Cardiac septum (tissue), 1 donor: ENCODE measurements at places on chromosomes 5 and 9. TPM values are rescaled to one million over a fixed set of nuclear protein-coding genes. Genes with fewer than 3 reads are reported as not detected.

DNA sequence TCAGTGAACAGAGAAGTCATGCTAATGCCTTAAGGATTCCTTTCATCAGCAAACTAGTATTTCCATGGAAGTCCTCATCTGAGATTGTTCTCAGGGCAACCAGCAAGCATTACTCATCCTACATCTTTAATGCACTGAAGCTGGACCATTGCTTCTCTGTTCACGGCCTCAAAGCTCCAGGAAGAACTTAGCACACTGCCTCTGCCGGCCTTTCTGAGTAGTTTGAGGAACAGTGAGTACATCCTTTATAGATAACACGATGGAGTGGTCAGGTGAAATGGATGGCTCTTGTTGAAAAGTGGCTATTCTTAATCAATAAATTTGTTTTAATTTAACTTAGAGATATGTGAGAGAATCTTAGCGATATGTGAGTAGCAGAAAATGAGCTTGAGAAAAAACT is 35.8 kb downstream of the MEGF10 start:
- no peak for DNase-seq

DNA sequence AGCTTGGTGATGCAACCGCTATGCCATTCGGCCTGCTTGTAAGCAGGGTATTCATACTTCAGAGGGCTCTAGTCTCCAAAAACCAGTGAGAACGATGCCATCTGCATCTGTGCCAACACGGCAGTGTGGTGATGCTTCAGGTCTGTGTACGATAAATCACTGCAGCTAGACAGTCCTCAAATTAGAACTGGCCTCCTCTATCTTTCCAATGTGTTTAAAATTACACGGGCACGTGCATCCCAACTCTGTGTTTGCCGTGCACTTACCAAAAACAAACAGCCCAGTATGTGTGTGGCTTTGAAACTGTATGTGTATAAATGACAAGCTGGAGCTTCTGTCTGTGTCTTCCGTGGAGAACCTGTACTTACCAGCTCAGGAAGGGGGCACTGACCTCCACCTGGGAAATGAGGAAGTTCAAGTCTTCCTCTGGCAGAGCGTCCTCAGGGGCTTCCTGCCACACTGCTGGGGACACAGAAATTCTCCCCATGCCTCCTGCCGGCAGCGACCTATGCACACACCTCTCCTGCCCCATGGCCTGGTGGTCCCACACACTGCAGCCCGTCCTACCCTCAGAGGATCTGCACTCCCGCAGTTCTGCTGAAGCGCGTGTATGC is 12.3 kb downstream of the MED10 start:
- DNase-seq: no peak

- DNase-seq: no peak
These were observed 118.6 kb downstream of the MAT2B start for GRCh38 chr5:163623986-163624385.

DNA sequence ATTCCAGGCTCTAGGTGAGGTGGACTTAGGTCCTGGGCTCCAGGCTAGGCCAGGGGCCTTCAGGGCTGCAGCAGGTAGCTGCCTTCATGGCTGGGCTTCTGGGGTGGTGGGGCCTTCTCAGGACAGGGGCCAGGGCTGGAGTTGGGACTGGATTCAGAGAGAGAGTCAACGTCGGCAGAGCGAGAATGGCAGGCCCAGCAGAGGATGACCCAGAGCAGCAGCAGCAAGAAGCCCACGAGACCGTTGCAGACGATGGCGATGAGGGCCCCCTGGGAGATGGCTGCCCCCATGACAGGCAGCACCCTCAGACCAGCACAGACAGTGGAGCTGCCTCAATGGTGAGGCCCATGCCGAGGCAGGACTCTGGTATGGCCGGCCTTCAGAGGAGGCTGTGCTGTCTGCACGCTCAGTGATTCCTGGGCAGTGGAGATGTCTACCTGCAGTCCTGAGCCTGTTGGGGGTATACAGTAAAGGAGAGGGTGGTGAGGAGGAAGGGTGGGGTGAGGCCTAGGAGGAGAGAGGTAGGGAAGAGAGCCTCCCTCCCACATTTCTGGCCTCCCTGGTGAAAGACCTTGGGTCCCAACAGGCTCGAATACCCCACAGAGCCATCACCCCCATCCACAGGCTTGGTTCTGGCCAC is 1.3 kb downstream of the ENHO start:
- peak; percentile 53 for DNase-seq

DNA sequence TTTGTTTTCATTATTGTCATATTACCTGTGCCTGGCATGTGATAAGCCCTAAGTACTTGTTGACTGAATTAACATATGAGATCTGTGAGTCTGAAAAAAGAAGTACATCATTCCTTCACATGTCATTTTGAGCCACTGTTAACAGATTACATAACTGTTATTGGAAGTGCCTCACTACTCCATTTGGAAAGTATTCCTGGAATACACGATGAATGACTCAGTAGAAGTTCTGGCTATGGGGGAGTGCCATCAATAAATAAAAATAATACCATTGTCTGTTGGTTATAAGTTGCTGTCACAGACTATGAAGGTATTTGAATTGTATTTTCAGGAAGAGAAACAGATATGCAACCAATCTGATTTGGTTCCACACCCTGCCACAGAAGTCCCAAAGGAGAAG is 12.9 kb downstream of the NIPSNAP3B start:
- no peak for DNase-seq

ORM2 gene
- 0.32 TPM for total RNA-seq

PCDHGA3 gene
- total RNA-seq: 22.9 TPM

IFNA2 gene
- not detected for total RNA-seq

TUSC1 gene
- total RNA-seq: 8.9 TPM

CDC20B gene
- not detected for total RNA-seq

DNA sequence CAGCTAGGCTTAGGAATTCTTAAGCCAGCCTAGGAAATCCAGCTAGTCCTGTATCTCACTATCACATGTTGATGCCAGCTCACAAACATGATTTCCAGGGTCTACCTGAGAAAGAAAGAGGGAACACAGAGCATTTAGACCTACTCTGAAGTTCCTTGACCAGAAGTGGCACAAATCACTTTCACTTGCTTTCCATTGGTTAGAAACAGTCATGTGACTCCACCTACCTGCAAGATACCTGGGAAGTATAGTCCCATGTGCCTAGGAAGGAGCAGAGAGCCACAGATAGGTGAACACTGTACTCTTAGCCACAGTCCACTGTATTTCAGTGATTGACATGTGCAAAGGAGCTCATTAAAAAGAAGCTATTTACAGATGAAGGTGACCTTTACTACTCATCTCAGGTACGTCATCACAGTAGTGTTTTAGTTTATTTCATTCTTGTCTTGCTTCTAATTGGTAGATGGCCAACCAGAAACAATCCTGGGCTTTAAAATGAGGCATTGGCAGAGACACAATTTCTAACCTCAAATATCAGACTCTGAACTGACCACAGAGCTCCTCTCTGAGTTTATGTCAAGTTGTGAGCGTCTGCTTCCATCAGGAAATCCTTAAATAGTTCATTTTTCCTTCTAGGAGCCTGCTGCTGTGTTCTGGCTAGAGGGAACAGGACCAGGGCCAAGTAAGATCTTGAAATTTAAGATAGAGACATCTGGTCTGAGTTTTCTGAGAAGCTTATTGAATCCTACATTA is 340.7 kb downstream of the TLE4 start:
- no peak for DNase-seq

PRR7 gene
- total RNA-seq: 5.1 TPM

- DNase-seq: no peak
These were observed 53.3 kb upstream of the SLIT3 start for GRCh38 chr5:169354263-169354662.

MSX2 gene
- 2.1 TPM for total RNA-seq

- DNase-seq: no peak
These were observed 101.3 kb downstream of the FBN2 start for GRCh38 chr5:128436749-128437188.

DNA sequence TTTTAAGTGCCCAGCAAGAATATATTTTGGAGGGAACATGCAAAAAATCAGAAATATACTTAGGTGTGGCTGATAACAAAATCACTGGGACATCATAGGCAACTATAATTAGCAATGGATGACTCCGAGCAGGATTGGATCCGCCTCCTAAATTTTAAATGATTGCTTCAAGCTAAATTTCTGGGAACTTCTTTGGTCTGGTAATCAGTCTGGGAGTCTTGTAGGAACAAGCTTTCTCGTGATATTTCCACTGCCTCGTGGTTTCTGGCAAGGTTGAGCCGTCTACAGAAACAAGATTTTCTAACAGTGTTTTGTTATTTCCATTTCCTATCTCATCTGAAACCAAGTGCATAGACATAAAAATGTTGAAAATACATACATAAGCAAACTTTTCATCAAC is 232.6 kb downstream of the BNC2 start:
- DNase-seq: no peak

- no peak for DNase-seq
These were observed 15.3 kb downstream of the MYMK start for GRCh38 chr9:133509179-133510083.

PCDHAC2 gene
- total RNA-seq: 0.67 TPM

FAM120AOS gene
- 39.1 TPM for total RNA-seq

PCDHB1 gene
- not detected for total RNA-seq

PHF2 gene
- total RNA-seq: 24.5 TPM

PCDHB2 gene
- 2.4 TPM for total RNA-seq

GRCh38 chr5:149852641-149853330 is 91.8 kb downstream of the PDE6A start:
- DNase-seq: no peak

GRCh38 chr5:157384971-157385709 is 74.9 kb upstream of the NIPAL4 start:
- DNase-seq: no peak

GRCh38 chr9:3035579-3036332 is 191.9 kb upstream of the PUM3 start:
- DNase-seq: no peak

HTR4 gene
- total RNA-seq: 0.70 TPM

GRCh38 chr9:92728831-92729734 is 35.5 kb downstream of the BICD2 start:
- DNase-seq: peak; percentile 78

- DNase-seq: no peak
These were observed 95.9 kb upstream of the C6 start for GRCh38 chr5:41309275-41309674.

GRCh38 chr5:20230010-20230409 is 242.0 kb upstream of the CDH18 start:
- no peak for DNase-seq

NRARP gene
- 11.7 TPM for total RNA-seq

- DNase-seq: no peak
These were observed 69.6 kb downstream of the DAB2IP start for GRCh38 chr9:121721058-121721350.

GRCh38 chr5:98923966-98924365 is 4.8 kb downstream of the CHD1 start:
- no peak for DNase-seq

FGF10 gene
- 0.32 TPM for total RNA-seq

AQP3 gene
- total RNA-seq: 7.7 TPM

DNA sequence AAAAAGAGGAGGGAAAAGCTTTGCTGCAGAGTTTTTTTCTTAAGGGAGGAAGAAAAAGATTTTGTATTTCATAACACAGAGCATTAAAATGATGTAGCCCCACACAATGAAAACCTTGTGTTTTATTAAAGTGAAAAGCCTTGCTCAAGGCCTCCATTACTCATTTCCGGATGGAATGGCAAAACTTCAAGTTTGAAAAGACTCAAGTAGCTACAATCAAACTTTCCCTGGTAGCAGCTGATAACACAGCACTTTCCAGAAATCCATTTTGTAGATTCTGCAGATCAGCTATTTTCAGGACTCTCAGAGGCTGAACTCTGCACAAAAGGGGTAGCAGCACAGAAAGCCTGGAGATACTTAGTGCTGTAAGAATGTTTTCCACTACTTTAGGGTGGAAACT is 374.8 kb downstream of the NFIB start:
- no peak for DNase-seq

DNA sequence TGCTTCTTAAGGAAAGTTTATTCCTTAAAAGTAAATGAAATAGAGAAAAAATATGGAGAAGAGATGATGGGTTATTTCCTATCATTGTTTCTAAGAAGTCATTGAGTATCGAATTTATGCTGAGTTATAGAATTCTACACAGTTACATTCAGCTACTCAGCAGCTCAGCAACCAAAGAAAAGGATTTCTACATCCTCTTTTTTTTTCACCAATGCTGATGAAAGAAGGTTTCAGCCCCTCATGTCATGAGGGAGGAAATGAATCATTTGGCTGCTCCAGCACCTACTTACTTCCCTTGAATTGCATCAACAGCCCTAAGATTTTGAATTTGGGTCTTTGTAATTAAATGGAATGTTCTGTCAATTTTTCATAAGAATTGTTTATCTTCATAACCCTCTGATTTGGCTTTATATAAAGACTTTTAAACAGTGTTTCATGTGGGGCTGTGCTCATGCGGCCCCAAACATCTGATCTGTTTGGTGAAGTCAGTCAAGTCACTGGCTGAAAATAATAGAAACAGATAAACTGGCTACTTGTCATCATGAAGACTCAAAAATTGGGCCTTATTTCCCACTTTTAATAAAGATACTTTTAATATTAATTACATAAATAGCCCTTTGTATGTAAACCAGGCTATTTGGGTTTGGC is 18.5 kb upstream of the SNX2 start:
- peak; percentile 51 for DNase-seq

DNA sequence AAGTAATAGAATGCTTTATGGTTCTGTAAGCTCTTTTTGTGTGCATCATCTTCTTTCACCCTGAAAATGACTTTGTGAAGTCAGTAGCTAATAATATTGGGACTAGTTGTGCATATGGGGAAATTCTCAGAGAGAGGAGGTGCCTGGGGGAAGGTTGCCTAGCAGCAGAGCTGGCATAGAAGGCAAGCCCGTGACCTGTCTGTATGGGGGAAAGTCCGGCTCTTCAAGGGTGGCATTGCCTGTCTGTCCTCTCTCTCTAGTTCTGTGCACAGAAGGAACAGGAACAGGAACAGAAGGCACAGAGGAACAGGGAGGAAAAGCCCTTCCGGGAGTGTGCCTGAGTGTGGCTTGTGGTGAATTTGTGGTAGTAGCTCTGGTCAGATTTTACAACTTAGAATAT is 33.1 kb downstream of the SH3GL2 start:
- DNase-seq: no peak

DNA sequence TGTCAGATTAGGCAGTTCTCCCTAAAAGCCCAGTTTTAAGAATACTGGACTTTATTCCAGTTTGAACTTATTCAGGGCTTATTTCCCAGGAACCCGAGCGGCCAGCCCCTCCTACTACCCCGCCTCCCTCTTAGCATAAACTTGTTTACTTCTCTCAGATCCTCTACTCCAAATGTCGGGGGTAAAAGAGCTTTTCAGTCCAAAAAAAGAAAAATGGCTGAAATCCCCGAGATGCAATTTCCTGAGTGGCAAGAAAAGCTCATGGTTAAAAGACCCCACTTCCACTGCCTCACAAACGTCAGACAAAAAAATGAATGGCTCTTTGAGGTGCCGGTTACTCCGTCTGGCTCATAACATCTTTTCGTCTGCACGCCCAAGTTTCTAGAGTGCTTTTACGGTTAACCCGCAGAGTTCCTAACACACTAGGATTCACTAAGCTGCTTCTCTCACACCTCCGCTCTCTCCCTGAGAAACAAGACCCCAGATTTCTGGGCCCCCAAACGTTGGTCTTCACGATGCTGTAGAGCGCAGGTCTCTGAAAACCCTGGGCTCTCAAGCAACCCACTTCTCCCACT is 402 bp downstream of the BRD8 start:
- DNase-seq: no peak
